ENCODE measurements at places on chromosomes 4 and X. TPM values are rescaled to one million over a fixed set of nuclear protein-coding genes. Genes with fewer than 3 reads are reported as not detected.

Gene PLCXD1
- total RNA-seq = 96.2 TPM

Gene GLRA3
- not detected for total RNA-seq

- no peak for ATAC-seq
Measured at GRCh38 chr4:48913346-48913745, 6.8 kb upstream of the OCIAD2 start.

- no peak for ATAC-seq
Measured at GRCh38 chrX:84118769-84119168, 69.2 kb downstream of the RPS6KA6 start.
